NCI-H187 treated with DMSO at 0.1 percent for 48 hours (cell line): ENCODE measurements at places on chromosomes 4 and X.

GRCh38 chr4:81319657-81320056 is 104.6 kb upstream of the PRKG2 start:
- no peak for DNase-seq

GRCh38 chr4:5760246-5760645 is 49.2 kb downstream of the EVC start:
- DNase-seq = no peak

GRCh38 chr4:168099195-168099594 is 6.9 kb downstream of the ANXA10 start:
- no peak for DNase-seq

DNA sequence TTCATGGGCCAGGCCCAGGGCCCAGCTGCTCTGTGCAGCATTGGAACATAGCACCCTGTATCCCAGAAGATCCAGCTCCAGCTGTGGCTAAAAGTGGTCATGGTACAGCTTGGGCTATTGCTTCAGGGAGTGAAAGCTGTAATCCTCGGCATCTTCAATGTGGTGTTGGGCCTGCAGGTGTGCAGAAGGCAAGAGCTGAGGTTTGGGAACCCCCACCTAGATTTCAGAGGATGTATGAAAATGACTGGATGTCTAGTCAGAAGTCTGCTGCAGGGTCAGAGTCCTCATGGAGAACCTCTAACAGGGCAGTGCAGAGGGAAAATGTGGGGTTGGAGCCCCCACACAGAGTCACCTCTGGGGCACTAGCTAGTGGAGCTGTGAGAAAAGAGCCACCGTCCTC is 341.7 kb downstream of the PPP3CA start:
- no peak for DNase-seq

GRCh38 chr4:8676676-8677075 is 84.1 kb downstream of the CPZ start:
- no peak for DNase-seq
